ENCODE measurements at places on chromosomes 5 and 9. TPM values are rescaled to one million over a fixed set of nuclear protein-coding genes. Genes with fewer than 3 reads are reported as not detected.

GRCh38 chr9:91880378-91880972, 69.6 kb downstream of the ROR2 start:
- DNase-seq, result no peak

GRCh38 chr5:107549567-107549966, 121.2 kb downstream of the EFNA5 start:
- DNase-seq, result no peak

The SLC6A18 gene
- not detected for total RNA-seq

DNA sequence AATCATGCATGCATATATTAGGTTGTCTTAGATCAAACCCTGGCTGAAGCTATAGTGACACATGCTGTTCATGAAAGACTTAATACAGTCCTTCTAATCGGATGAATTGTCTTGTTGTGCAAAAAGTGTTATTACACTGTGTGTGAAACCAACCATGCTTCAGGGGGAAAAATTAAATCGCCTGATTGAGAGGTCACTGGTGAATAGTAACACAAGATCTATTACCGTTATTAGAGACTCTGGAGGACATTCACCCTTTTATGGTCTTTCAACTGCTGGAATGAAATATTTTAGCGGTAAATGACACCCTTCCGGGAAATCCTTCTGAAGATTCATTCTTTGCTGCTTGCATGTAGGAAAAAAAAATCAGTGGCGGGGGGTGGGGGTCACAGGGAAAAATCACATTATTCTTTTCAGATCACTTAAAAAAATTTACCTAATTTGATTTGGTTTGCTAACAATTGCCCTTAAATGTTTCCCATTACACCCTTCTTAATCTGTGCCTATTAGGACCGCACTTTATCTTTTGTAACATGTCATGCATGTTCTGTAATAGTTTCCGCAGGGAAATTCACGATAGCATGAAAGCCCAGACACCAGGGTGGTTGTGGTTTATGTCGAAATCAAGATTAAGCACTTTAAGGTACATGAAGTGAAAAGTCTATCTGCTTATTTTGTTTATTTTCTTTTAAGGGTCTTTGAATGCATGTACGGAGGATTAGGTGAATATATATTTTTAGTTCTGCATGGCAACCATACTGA, 120.6 kb downstream of the FOCAD start:
- no peak for DNase-seq

- no peak for DNase-seq
These were observed 29.1 kb downstream of the ARSK start for GRCh38 chr5:95583992-95584391.

- DNase-seq, result no peak
These were observed 5.0 kb downstream of the RELL2 start for GRCh38 chr5:141641634-141642267.

- DNase-seq, result no peak
These were observed 75.9 kb upstream of the PRR16 start for GRCh38 chr5:120388016-120388781.

The AQP7 gene
- not detected for total RNA-seq

GRCh38 chr5:67902497-67902830, 313.1 kb upstream of the PIK3R1 start:
- no peak for DNase-seq

The KLHL9 gene
- total RNA-seq, result 12.9 TPM

- no peak for DNase-seq
These were observed 760.1 kb downstream of the MAT2B start for GRCh38 chr5:164265566-164265965.

The INSL4 gene
- total RNA-seq, result 0.14 TPM

DNA sequence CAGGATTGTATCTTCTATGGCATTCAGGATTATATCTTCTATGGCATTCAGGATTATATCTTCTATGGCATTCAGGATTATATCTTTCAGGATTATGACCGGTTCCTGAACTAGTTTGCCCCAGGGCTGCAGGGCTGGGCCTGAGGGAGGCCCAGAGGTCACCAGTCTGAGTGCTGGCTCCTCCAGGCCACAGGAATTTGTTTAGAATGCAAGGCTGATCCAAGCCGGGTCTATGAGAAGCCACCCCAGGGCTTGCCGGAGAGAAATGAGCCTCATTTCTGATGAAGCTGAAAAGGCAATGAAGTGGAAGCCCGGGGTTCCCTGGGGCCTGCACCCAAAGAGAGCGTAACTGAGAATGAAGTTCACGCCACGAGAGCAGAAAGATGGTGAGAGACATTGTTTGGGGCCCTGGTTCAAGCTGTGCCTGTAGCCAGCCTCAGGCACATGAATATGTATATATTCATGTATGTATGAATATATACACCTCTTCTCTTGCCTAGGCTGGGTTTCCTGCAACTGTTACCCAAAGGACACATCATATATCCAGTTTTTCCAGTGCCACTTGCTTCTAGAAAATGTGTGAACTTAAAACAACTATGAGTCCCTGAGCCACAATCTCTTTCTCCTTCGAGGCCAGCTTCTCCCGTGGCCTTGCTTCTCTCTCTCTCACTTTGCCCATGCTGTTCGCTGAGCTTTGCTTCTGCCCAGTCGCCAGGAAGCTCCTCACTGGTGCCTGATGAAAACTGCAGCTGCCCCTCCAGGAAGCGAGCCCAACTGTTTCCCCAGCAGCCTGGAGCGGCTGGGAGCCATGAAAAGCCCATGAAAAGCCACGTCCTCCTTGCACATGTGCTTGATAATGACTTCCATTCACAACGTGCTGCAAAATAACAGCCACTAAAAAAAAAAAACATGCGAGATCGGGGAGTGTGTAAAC, 62.3 kb downstream of the GTF3C4 start:
- DNase-seq, result no peak

GRCh38 chr5:172905346-172906140, 53.7 kb upstream of the RPL26L1 start:
- no peak for DNase-seq

The SLC25A2 gene
- total RNA-seq, result 0.18 TPM

The INSL6 gene
- total RNA-seq, result not detected

The CFAP77 gene
- not detected for total RNA-seq

- DNase-seq, result no peak
These were observed 53.7 kb downstream of the MARCHF3 start for GRCh38 chr5:126976520-126977172.

DNA sequence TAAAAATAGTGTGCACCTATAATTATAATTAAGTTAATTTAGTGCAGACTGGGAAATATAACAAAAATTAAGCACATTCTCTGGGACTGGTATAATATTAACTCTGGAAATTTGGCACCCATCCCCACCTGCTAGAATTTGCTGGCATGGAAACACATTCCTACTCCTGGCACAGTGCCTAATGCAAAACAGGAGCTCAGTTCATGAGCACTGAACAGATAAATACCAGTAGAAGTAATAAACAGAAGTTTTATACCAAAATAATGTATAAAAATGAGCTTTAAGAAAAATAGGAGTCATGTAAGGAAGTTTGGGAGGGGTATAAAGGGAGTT, 23.7 kb upstream of the NPR3 start:
- no peak for DNase-seq

- DNase-seq, result no peak
These were observed 138.2 kb downstream of the PCSK1 start for GRCh38 chr5:96294884-96295202.

- no peak for DNase-seq
These were observed 554 bp downstream of the SDHA start for GRCh38 chr5:218457-219291.

DNA sequence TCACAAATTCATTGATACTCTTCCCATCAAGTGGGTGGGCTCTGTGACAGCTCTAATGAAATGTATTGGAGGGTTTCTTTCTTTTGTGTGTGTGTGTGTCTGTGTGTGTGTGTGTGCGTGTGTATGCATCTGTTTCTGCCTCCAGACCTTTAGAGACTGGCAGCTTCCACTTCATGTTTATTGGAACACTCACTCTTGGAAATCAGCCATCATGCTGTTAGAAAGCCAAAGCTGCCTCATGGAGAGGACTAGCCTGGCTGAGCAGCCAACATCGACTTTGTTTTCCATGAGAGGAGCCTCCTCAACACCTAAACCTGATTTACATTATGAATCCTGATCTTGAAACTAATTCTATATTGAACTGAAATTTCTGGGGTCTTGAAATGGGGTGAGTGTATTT, 128.5 kb upstream of the FAM174A start:
- no peak for DNase-seq

DNA sequence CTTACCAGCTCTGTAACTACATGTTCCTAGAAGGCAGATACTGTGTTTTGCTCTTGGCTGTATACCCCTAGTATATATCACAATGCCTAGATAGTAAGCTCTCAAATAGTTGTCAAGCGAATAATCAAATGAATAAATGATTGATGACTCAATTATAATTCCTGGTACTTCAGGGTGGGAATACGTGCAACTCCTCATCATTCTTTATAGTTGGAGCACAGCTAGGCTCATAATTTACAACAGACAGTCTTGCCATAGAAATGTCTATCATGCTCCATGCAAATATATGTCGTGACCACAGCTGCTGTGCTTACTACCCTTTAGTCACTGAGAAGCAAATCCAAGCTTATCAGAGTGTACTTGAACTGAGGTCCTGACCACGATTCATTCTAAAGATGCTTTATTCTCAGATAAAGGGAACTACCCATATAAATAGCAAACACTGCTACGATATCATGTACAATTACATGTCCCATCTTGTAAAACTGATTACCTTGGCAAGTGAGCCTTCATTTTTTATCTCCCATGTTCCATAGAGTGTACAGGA, 52.1 kb downstream of the STRBP start:
- DNase-seq, result no peak

- DNase-seq, result no peak
These were observed 75.7 kb downstream of the NR6A1 start for GRCh38 chr9:124695280-124695890.

- no peak for DNase-seq
These were observed 349.7 kb downstream of the ARRDC3 start for GRCh38 chr5:91033370-91033769.

DNA sequence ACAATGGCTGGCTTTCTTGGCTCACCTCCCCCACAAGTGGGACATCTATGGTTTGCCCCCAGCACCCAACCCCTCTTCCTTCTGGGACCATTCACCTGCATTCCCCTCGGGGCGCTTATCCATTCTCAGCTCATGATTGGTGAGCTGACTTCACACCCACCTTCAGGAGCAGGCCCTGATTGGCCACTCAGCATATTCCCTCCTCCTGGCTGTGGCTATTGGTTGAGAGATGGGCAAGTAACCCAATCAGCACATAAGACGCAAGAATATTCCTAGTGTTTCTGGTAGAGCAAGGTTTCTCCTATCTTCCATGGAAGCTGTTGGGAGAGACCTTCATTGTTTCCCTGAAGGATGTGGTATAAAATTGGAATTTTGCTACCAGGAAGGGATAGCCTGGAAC, 22.7 kb upstream of the UNC5A start:
- no peak for DNase-seq

- DNase-seq, result no peak
These were observed 5.6 kb downstream of the HOMER1 start for GRCh38 chr5:79508354-79508753.

The PCDHB7 gene
- total RNA-seq, result not detected

- no peak for DNase-seq
These were observed 86.5 kb downstream of the ANGPTL2 start for GRCh38 chr9:127035948-127036347.

DNA sequence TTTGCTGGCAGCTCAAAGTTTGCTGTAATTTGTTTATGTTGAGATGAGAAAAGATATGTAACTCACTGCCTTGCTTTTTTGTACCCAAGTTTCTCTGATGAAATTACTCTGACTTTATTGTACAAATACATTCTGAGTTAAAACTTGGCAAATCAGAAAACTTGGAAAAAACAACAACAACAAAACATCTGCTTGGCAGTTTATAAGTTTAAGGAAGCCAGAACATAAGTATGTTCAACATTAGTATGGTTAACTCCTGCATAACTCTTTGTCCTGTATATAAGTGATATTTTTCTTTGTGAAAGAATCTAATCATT, 233.1 kb downstream of the MAST4 start:
- no peak for DNase-seq

DNA sequence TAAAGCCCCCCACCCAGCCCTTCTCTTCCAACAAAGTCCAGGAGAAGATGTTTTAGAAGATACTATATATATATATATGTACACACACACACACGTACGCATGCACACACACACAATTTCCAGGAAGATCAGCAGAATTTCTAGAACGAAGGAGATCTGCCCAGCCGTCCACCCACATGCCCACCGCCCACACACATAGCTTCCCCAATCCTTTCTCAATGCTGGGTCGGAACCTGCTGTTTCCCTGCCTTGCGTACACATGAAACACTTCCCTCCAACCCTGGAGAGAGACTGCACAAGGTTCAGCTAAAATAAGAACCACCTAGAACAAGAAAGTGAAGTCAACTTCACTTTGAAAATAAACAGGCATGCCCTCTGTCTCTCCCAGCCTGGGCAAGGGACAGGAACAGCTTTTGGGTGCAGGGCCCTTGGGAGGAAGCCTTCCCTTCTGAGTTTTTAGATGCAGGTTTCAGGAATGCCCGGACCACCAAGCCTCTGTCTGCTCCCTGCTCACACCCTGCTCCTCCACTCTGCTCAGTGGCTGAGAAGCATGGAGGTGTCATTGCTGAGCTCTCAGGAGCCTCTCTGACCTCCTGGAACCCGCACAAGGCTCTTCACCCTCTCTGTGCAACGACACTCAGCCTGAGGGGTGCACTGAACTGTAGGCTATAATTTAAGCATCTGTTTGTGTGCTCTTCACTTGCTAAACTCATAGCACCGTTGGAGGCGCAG, 149.4 kb downstream of the C5orf15 start:
- no peak for DNase-seq

GRCh38 chr5:41270423-41271251, 57.3 kb upstream of the C6 start:
- no peak for DNase-seq

The MCTP1 gene
- 0.92 TPM for total RNA-seq

Data from activated T-cell treated with anti-CD3 and anti-CD28 coated beads, Interleukin-2, amount 50 U/mL, for 4 hours (primary cell).